Stimulated activated naive B cell treated with anti-CD40 and anti-IgM and Interleukin-4, amounts not matched to agents 10 μg/mL and 1 μg/mL and 100 μg/mL, for 72 hours (primary cell): ENCODE measurements at places on chromosomes 12 and 14.
A peak's percentile ranks its signal among the peaks of the same experiment; 100 is the strongest.

DNA sequence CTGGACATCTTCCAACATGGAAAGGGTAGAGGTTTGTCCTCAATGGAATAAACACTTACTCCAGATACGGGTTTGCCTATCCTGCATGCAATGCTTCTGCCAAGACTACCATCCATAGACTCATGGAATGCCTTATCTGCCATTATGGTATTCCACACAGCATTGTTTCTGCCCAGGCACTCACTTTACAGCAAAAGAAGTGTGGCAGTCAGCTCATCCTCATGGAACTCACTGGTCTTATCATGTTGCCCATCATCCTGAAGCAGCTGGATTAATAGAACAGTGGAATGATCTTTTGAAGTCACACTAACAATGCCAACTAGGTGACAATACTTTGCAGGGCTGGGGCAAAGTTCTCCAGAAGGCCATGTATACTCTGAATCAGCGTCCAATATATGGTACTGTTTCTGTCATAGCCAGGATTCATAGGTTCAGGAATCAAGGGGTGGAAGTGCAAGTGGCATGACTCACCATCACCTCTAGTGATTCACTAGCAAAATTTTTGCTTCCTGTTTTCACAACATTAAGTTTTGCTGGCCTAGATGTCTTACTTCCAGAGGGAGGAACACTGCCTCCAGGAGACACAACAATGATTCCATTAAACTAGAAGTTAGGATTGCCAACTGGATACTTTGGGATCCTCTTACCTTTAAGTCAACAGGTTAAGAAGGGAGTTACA lies 140.4 kb downstream of the SLC35F4 start:
- H3K36me3 ChIP-seq = no peaks in the 10 kb centered on the region
- no peak overlapping the region for H3K27ac ChIP-seq
- H3K27me3 ChIP-seq = no peaks in the 10 kb centered on the region
- no peaks in the 10 kb centered on the region for H3K4me1 ChIP-seq
- DNase-seq = no peak
- H3K4me3 ChIP-seq = no peak overlapping the region

DNA sequence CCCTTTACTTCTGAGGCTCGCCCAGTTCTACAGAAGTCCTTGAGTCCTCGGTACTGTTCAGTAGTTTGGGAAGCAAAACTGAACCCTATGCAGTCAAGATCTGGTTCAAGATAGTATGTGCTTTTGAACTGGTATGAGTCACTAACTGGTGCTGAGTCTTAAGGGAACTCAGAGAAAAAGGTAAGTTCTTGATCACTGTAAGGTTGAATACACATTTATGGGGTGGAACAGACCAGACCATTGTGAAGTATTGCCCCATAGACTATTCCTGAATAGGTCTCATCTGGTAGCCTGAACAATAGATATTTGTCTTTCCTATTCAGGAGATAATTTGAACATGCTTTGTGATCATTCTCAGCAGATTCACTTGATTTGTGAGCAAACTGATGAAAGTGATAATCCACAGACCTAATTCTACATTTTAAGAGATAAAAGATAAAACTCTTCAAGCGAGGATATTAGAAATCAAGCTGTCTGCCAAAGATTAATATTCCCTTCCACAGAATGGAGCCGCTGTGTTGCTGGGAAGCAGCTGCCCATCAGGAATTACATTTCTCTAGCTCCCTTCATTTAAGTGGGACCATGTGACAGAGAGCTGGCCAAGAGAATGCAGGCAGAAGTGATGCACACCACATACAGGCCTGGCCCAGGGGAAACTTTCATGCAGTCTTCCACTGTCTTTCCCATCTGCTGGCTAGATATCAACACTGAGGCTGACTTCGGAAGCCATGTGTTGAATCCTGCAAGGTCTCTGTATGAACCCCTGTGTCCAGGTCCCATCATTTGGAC lies 369.8 kb upstream of the GARIN6 start:
- no peaks in the 10 kb centered on the region for H3K27me3 ChIP-seq
- DNase-seq = no peak
- no peaks in the 10 kb centered on the region for H3K36me3 ChIP-seq
- no peak overlapping the region for H3K27ac ChIP-seq
- H3K4me3 ChIP-seq = no peak overlapping the region
- H3K4me1 ChIP-seq = no peaks in the 10 kb centered on the region

- H3K4me3 ChIP-seq = no peak overlapping the region
- H3K4me1 ChIP-seq = peaks cover 33% of the 10 kb centered on the region
- no peaks in the 10 kb centered on the region for H3K27me3 ChIP-seq
- DNase-seq = no peak
- H3K36me3 ChIP-seq = peaks cover 44% of the 10 kb centered on the region
Measured at GRCh38 chr14:100369019-100369418, 45.9 kb downstream of the SLC25A47 start.

- no peaks in the 10 kb centered on the region for H3K4me1 ChIP-seq
- H3K4me3 ChIP-seq = no peak overlapping the region
- H3K36me3 ChIP-seq = no peaks in the 10 kb centered on the region
- no peak for DNase-seq
- no peaks in the 10 kb centered on the region for H3K27me3 ChIP-seq
Measured at GRCh38 chr12:28936221-28936620, 212.9 kb upstream of the FAR2 start.

DNA sequence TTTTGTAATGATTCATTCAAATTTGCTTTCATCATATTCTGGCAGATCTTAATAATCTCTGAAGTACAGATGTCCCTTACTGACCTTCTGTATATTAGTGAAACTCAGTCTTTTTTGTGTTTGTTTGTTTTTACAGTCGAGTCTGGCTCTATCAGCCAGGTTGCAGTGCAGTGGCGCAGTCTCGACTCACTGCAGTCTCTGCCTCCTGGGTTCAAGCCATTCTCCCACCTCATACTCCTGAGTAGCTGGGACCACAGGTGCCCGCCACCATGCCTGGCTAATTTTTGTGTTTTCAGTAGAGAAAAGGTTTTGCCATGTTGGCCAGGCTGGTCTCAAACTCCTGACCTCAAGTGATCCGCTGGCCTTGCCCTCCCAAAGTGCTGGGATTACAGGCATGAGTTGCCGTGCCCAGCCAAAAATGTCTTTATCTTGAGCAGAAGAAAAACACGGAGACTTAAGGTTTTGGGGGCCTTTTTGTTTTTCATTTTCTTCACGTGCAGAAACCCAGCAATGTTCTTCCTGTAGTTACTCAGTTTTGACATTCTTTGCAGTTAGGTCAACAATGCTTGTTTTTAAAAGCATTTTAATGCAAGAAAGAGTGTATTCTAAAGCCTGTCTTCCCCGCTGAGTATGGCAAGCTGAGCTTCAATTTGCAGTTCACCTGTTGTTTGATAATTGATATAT lies 79.5 kb downstream of the FAR2 start:
- no peaks in the 10 kb centered on the region for H3K4me1 ChIP-seq
- no peak for DNase-seq
- no peak overlapping the region for H3K4me3 ChIP-seq
- H3K27me3 ChIP-seq = no peaks in the 10 kb centered on the region
- no peaks in the 10 kb centered on the region for H3K36me3 ChIP-seq
- H3K27ac ChIP-seq = no peak overlapping the region

DNA sequence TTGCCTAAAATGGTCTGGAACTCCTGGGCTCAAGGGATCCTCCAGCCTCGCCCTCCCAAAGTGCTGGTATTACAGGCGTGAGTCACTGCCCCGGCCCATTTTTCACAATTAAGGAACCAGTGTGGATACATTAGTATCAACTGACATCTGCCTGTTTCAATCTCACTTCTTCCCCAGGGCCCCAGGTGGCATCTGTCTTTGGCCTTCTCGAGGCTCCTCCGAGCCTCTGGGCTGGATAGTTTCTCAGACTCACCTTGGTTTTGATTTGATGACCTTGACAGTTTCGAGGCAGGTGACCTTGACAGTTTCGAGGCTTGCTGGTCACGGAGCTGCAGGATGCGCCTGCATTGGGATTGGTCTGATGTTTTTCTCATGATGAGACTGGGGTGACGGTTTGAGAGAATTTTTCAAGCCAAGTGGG lies 41.0 kb upstream of the NCOR2 start:
- peaks cover 4% of the 10 kb centered on the region for H3K27me3 ChIP-seq
- H3K4me3 ChIP-seq = peak overlapping the region; percentile 56
- peaks cover 26% of the 10 kb centered on the region for H3K4me1 ChIP-seq
- peak overlapping the region; percentile 82 for H3K27ac ChIP-seq

GRCh38 chr12:1862973-1863372 lies 42.6 kb downstream of the LRTM2 start:
- H3K4me1 ChIP-seq = no peaks in the 10 kb centered on the region
- DNase-seq = no peak
- peaks cover 1% of the 10 kb centered on the region for H3K36me3 ChIP-seq
- no peak overlapping the region for H3K27ac ChIP-seq

DNA sequence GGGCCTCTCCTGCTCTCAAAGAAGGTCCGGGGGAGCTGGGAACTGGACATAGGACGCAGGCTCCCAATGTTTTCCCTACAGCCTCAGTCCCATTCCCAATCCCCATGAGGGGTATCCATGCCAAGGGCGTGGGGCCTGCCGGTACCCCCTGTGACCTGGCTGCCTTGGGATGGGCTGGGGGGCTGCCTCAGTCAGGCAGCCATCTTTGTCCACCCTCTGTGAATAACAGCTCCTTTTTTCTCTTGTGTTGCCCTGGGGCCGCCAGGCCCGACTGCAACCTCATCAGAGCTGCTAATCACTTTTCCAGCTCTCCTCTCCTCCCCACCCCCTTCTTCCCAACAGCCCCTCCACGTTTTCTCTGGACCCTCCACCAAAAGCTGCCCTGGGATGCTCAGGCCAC lies 11.2 kb downstream of the FIGNL2 start:
- H3K36me3 ChIP-seq = no peaks in the 10 kb centered on the region
- H3K4me3 ChIP-seq = no peak overlapping the region
- no peak for DNase-seq
- H3K27me3 ChIP-seq = peaks cover 51% of the 10 kb centered on the region

- H3K27me3 ChIP-seq = no peaks in the 10 kb centered on the region
- H3K27ac ChIP-seq = no peak overlapping the region
- H3K36me3 ChIP-seq = no peaks in the 10 kb centered on the region
- no peaks in the 10 kb centered on the region for H3K4me1 ChIP-seq
- DNase-seq = no peak
Measured at GRCh38 chr12:24011927-24012507, 62.5 kb upstream of the SOX5 start.

- DNase-seq = no peak
- no peak overlapping the region for H3K4me3 ChIP-seq
- no peaks in the 10 kb centered on the region for H3K36me3 ChIP-seq
- peaks cover 49% of the 10 kb centered on the region for H3K4me1 ChIP-seq
Measured at GRCh38 chr14:61559641-61560201, 135.6 kb upstream of the HIF1A start.

DNA sequence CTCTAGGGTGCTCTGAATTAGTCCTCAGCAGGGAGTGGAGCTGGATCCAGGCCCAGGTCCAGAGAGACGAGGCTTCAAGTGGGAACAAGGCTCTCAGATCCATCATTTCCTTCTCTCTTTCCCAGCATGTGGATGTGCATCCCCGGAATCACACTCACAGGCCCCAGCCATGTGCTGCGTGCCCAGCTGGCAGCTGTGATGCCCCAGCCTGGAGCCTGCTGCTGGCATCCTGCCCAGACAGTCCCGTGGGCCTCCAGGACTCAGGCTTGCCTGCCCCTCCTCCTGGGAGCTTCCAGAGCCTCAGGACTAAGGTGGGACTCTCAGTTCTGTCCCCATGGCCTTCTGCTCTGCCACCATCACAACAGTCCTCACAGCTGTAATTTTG lies 6.2 kb upstream of the KRT84 start:
- H3K27ac ChIP-seq = no peak overlapping the region
- H3K4me1 ChIP-seq = no peaks in the 10 kb centered on the region
- no peaks in the 10 kb centered on the region for H3K36me3 ChIP-seq
- DNase-seq = no peak
- H3K4me3 ChIP-seq = no peak overlapping the region
- peaks cover 19% of the 10 kb centered on the region for H3K27me3 ChIP-seq

DNA sequence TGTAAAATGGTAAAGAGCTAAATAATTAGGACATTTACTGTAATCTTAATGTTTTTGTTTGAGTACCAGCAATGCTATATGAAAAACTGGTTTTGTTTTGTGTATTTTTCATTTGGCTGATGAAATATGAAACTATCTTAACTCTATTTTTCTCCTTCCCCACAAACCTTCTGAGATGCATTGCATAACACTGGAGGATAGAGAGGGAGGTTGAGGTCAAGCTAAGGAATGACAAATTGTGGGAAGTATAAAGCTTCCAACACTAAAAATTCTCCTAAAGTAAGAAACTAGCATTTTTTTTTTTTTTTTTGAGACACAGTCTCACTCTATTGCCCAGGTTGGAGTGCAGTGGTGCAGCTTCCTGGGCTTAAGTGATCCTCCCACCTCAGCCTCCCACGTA lies 31.5 kb upstream of the SRP54 start:
- no peak overlapping the region for H3K27ac ChIP-seq
- no peaks in the 10 kb centered on the region for H3K27me3 ChIP-seq
- peaks cover 16% of the 10 kb centered on the region for H3K36me3 ChIP-seq
- H3K4me3 ChIP-seq = no peak overlapping the region
- no peaks in the 10 kb centered on the region for H3K4me1 ChIP-seq

DNA sequence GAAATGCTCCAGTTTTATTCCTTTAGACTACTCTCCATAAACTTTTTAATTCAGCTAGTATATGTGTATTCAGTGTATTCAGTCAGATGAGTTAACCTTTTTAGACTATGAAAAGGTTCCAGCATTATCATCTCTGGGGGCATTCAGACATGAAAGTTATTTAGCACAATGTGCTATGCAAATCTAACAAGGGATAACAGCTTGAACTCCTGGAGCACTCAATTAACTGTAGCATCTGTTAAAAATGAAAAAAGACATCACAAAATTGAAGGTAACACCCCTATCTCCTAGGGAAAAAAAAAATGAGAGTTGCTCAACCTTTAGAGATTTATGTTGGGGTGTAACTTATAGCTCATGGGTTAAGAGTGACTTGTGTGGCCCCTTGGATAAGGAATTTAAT lies 211.5 kb downstream of the PHLDA1 start:
- H3K36me3 ChIP-seq = no peaks in the 10 kb centered on the region
- peaks cover 7% of the 10 kb centered on the region for H3K4me1 ChIP-seq
- peaks cover 12% of the 10 kb centered on the region for H3K27me3 ChIP-seq
- H3K27ac ChIP-seq = no peak overlapping the region
- H3K4me3 ChIP-seq = no peak overlapping the region

GRCh38 chr12:47988073-47989022 lies 15.9 kb downstream of the COL2A1 start:
- DNase-seq = no peak
- H3K4me1 ChIP-seq = peaks cover 48% of the 10 kb centered on the region

DNA sequence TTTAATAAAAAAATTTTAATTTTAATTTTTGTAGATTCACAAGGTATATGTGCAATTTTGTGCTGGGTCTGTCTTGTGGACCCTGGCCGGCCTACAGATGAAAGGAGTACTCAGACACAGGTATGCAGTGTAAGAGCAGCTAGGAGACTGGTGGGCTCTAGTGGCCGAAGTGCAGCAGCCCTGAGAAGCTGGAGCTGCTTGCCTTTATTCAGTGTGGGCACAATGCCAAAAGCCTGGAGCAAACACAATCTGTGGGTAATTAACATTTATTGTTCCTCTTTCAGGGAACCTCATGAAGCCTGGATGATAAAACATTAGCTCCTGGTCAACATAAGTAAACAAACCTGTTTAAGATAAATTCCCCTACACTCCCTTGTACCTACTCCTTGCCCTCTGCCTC lies 135.7 kb upstream of the SEL1L start:
- H3K36me3 ChIP-seq = no peaks in the 10 kb centered on the region
- H3K27ac ChIP-seq = no peak overlapping the region
- no peak overlapping the region for H3K4me3 ChIP-seq
- H3K4me1 ChIP-seq = no peaks in the 10 kb centered on the region
- no peaks in the 10 kb centered on the region for H3K27me3 ChIP-seq

- peak overlapping the region; percentile 10 for H3K27ac ChIP-seq
- peaks cover 58% of the 10 kb centered on the region for H3K36me3 ChIP-seq
- H3K4me3 ChIP-seq = no peak overlapping the region
- no peak for DNase-seq
Measured at GRCh38 chr12:42432517-42433140, 106.7 kb downstream of the PPHLN1 start.

GRCh38 chr12:75208856-75209811 lies 505 bp downstream of the KCNC2 start:
- H3K36me3 ChIP-seq = peaks cover 5% of the 10 kb centered on the region
- H3K4me3 ChIP-seq = no peak overlapping the region
- H3K27me3 ChIP-seq = peaks cover 53% of the 10 kb centered on the region
